Left ventricle myocardium inferior (tissue), 1 donor: ENCODE measurements at places on chromosomes 7 and 10. TPM values are rescaled to one million over a fixed set of nuclear protein-coding genes. Genes with fewer than 3 reads are reported as not detected.
A peak's percentile ranks its signal among the peaks of the same experiment; 100 is the strongest.

Gene TIMM23B
- total RNA-seq = 16.1 TPM

Gene ST7
- 28.5 TPM for total RNA-seq

- DNase-seq = no peak
These were observed 387.1 kb downstream of the LRMDA start for GRCh38 chr10:75818552-75818951.

DNA sequence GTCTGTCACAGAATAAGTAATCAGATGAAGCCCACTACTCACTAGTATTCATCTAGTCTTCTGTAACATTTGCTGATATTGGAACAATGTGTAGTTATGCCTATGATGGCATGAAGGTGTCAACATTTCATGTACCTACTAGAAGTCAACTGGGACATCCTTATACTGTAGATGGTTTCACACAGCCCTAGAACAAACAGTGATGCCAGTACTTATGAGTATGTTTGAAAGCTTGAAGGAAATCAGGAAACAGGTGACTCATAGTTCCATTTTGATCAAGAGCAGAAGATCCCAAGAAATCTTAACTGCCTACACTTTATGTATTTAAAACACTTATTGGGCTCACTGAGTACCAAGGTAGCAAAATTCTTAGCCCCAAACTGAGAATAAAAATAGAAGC is 1519.6 kb downstream of the REEP3 start:
- no peak for DNase-seq

DNA sequence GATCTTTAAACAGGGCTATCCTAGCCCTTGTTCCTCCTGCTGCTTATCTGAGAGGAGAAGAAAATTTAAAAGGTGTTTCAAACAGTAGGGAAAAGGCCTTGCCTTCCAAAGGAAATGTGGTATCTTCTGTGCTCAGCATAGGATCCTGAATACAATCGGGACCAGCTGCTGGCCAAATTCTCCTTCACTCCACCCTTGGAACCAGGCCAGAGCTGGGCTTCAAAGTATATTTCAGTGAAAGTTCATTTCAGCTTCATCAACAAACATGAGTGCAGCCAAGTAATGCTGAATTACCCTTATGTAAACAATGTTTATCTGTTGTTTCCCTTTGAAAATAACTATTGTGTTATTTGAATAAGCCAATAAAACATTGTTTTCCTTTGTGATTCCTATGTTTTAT is 146.5 kb upstream of the MEOX2 start:
- peak; percentile 70 for DNase-seq

- no peak for DNase-seq
These were observed 359.8 kb downstream of the PCDH15 start for GRCh38 chr10:54441275-54441674.

Gene CLDN4
- total RNA-seq = 0.27 TPM

- no peak for DNase-seq
These were observed 132.4 kb downstream of the DIP2C start for GRCh38 chr10:556971-557637.

GRCh38 chr7:25851332-25852210 is 300.4 kb upstream of the NFE2L3 start:
- peak; percentile 79 for DNase-seq

GRCh38 chr10:82883603-82884002 is 1008.6 kb downstream of the NRG3 start:
- DNase-seq = no peak

DNA sequence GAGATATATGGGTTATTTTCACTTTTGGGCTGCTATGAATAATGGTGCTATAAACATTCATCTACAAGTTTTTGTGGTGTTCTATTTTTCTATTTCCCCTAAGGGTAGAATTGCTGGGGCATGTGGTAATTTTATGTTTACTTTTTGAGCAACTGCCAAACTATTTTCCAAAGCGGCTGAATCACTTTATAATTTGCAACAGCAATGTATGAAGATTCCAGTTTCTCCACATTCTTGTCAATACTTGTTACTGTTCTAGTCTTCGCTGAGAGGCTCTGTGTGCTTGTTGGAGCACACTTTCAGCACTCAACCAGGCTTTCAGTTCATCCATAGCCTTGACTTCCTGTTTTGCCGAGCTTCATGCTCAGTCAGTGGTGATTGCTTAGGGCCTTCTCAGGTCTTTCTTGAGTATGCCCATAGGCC is 39.0 kb downstream of the ADK start:
- DNase-seq = no peak

DNA sequence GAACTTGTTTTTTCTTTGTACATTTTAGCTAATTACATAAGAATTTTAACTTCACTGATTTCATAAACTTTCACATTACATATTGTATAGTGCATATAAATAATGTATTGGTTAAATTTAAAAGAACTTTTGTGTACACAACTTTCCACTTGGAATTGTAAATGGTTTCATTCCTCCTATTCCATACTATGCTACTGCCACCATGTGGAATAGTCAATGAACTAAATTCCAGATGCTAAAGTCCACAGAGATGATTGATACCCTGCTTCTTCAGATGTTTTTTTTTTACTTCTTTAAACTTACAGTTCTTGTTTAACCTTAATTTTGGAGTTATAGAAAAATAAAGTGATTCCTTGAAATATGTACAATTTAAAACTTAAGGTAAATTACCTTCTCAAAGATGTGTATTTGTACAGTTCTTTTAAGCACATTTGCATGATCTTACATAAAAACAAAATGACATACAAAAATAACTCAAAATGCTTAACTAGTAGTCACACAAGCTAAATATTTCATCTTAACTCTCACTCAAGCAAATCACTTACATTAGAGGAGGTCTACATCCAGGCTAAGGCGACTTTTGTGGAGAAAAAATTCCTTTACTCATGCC is 247.6 kb upstream of the HGF start:
- DNase-seq = no peak

DNA sequence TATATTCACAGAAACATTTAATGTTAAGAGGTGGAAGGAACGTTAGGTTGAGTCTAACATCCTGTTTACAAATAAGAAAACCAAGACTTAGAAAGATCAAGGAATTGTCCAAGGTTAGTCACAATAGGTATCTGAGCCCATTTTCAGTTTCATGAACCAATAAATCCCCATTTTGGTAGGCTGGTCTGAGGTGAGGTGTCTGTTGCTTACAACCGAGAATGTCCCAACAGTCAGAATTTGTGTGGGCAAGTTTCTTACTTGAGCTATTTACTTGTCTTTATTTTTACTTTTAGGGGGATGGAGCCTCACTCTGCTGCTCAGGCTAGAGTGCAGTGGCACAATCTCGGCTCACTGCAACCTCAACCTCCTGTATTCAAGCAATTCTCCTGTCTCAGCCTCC is 23.6 kb downstream of the PANK1 start:
- DNase-seq = no peak

Gene SFRP5
- 8.7 TPM for total RNA-seq

Gene TRPV5
- total RNA-seq = not detected

Gene ZNF777
- 7.2 TPM for total RNA-seq

- no peak for DNase-seq
These were observed 272.8 kb upstream of the TCERG1L start for GRCh38 chr10:131584287-131584686.

- no peak for DNase-seq
These were observed 1169.0 kb downstream of the REEP3 start for GRCh38 chr10:64690194-64690593.

DNA sequence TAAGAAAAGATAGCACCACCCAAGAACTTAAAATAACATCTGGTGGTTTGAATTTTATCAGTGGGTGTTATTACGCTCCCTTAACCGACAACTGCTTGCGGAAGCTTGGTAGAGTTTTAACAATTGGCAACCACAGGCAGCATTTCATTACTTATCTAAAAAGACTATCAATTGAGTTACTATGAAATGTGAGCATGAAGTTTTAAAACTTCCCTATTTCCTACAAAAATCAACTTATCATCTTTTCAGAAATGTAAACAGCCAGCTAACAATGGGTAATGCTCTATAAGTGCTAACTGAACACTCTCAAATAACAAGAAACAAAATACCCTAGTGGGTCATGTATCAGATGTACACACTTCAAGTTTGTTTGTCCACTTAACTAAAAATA is 68.8 kb downstream of the OSBPL3 start:
- no peak for DNase-seq

DNA sequence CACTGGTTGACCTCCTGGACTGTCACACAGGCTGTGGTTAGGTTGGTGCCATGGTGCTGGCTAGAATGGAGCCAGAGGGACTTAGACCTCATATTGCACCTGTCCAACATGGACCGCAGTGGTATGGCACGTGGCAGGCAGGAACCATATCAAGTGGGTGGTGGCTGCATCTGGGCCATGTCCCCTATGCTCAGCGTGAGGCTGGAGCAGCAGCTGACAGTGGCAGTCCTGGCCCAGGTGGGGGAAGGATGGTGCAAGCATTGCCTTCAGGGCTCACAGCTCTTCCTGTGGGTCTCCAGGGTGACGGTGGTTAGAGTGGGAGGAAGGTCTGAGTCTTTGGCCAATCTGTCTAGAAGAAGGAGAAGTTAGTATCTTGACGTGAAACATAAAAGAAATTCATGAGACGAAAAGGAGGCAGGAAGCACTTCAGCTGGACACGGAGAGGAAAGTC is 54.5 kb upstream of the PFKFB3 start:
- no peak for DNase-seq

Gene HPS1
- total RNA-seq = 31.9 TPM

Gene MYO3A
- total RNA-seq = not detected

DNA sequence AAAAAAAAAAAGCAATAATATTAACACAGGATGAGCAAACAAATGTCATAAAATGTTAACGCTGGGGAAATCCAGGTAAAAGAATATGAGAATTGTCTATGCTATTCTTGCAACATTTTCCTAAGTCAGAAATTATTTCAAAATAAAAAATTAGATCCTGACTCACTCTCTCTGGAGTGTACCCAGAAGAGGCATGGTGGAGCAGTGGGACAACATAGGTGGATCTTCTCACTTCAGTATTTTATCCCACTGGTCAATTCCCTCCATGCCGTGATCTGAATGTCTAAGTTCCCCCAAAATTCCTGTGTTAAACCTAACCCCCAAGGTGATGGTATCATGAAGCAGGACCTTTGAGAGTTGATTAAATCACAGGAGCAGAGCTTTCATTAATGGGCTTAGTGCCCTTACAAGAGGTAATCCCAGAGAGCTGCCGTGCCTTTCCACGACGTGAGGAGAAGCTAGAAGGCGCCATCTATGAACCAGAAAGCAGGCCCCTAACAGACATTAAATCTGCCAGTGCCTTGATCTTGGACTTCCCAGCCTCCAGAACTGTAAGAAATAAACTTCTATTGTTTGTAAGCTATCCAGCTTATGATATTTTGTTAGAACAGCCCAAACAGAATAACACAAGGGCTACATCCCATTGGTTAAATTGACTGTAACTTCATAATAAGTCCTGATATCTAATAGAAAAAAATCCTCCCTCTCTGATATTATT is 35.2 kb downstream of the USP6NL start:
- DNase-seq = no peak

DNA sequence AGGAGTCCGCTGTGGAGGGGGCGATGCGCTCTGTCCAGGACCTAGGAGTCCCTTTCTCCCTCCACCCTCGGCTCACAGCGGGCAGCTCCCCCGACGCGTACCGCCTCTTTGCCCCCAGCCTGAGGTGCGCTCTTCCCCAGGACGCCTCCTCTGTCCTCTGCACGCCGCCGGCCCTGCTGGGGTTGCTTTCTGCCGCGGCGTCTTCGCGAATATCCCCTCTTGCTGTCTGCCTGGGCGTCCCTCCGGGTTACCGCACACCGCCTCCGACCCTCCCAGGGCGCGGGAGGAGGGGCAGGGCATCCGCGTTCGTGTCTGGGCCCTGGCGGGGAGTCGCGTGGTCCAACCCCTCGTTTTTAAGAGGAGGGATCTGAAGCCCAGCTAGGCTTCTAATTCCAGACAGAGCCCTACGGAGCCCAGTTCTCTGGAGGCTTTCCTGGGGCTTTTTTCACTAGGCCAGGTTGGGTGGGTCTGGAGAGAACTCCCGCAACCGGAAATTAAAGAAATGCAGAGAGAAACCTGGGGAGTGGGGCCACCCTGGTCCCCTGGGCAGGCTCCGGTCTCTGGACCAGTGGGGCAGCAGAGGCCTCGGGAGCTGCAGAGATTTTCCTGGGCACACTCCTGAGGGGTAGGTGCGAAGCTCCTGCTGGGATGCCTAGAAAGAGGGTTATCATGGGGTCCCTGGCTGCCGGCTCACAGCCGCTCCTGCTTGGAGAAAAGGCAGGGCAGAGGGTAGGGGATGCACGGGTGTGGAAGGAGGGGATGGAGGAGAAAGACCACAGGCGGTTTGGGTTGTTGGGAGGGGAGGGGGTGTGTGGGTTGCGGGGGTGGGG is 166.9 kb downstream of the UBE2H start:
- DNase-seq = no peak

- DNase-seq = no peak
These were observed 255.1 kb upstream of the MKLN1 start for GRCh38 chr7:131072505-131073091.

- DNase-seq = no peak
These were observed 166.3 kb downstream of the ZMYND11 start for GRCh38 chr10:301536-301935.

- DNase-seq = no peak
These were observed 178.2 kb downstream of the COBL start for GRCh38 chr7:51138123-51139085.

Gene GIMAP1
- 5.9 TPM for total RNA-seq

- no peak for DNase-seq
These were observed 354.3 kb downstream of the CALN1 start for GRCh38 chr7:72057796-72058195.

DNA sequence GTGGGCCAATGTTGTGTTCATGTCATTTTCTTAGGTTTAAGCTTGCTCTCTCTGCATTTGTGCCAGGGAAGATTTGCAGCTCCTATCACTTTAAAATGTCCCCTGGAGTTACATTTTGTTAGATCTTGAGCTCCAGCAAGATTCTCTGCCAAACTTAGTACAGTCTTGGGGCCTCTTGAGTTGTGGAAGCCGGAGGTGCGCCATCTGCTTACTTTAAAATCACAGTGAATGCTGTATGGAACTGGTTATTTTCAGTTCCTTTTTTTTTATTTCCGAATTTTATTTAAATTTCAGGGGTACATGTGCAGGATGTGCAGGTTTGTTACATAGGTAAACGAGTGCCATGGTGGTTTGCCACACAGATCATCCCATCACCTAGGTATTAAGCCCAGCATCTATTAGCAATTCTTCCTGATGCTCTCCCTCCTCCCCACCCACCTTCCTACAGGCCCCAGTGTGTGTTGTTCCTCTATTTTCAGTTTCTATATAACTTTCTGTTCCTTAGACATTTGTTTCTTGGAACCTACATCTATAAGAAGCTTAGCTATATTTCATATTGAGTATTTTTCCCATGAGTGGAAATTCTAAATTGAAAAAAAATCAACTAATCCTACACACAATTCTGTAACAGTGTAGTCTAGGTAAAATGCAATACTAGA is 114.4 kb upstream of the CREB5 start:
- no peak for DNase-seq

GRCh38 chr10:94402843-94403379 is 570 bp downstream of the TBC1D12 start:
- peak; percentile 26 for DNase-seq

DNA sequence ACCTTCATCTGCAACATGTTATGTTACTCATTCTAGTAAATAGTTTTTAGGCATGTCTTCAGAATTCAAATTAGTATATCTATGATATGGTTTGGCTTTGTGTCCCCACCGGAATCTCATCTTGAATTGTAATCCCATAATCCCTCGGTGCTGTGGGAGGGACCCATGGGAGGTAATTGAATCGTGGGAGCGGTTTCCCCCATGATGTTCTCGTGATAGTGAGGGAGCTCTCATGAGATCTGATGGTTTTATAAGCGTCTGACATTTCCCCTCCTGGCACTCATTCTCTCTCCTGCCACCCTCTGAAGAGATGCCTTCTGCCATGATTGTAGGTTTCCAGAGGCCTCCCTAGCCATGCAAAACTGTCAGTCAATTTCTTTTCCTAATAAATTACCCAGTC is 20.4 kb upstream of the GPR37 start:
- DNase-seq = no peak

Gene CRHR2
- 0.19 TPM for total RNA-seq

Gene LDB3
- 1,542 TPM for total RNA-seq
